ENCODE measurements at places on chromosomes 3 and 15. TPM values are rescaled to one million over a fixed set of nuclear protein-coding genes. Genes with fewer than 3 reads are reported as not detected.

Gene BOC
- 95.9 TPM for total RNA-seq

Gene CATSPER2
- total RNA-seq = 0.51 TPM

Gene SLC9C1
- total RNA-seq = 3.2 TPM

Gene APH1B
- 12.7 TPM for total RNA-seq

Gene SMAD6
- 9.0 TPM for total RNA-seq

Gene SAXO2
- total RNA-seq = 1.8 TPM

Gene APPL1
- 80.2 TPM for total RNA-seq

Gene TRIM59
- total RNA-seq = 24.3 TPM

Gene CLSTN2
- 20.1 TPM for total RNA-seq

Gene MESP1
- 0.31 TPM for total RNA-seq

GRCh38 chr3:178075344-178075743, 460.9 kb upstream of the KCNMB2 start:
- DNase-seq = no peak

DNA sequence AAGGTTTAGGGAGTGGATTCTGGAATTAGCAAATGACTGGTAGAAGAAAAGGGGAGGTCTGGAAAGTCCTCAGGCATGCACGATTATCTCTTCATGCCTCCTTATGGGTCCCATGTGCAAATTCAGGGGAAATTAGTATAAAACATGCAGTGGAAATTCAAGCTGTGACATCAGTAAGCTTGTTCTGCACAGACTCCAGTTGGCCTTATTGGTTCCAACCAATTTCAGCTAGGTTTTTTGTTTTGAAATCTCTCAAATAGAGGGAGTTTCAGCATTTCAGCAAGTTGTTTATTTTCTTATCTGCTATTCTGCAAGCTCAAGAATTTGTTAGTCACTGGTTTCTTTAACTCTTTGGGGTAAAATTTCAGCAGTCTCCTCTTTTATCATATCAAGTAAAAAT, 774 bp upstream of the TMCO5A start:
- no peak for DNase-seq

DNA sequence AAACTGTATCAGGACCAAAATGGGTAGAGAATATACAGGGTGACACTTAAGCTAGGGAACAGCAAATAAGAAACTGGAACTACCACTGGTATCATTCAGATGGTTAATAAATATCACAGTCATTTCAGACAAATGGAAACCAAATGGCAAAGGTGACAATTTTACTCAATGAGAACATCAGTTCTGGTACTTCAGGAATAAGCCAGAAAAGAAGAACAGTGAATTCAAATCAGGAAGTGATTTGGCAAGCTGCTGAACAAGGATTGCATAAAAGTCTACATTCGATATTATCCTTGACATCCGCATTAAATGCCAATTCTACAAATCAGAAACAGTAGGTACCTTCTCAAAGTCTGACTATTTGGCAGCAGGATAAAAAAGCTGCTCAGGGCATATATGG, 23.5 kb upstream of the STIMATE start:
- no peak for DNase-seq

- DNase-seq = no peak
These were observed 191.1 kb upstream of the TSC22D2 start for GRCh38 chr3:150216866-150217600.

DNA sequence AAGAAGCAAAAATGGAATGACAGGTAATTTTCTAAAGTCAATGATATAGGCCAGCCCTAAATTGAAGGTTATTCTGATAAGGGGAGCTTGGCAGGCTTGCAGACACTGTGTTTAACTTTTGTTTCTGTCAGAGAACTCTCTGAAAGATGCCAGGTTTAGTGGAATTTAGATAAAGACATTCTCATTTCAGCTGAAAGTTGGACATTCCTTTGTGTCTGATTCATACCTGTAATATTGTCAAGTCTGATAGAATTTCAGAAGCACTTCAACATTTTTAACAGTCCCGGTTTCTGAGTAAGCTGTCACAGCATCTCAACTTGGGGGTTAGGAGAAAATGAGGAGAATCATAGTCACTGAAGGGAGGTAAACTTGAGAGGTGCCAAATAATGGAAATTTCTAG, 84.0 kb downstream of the DIPK2A start:
- DNase-seq = no peak

DNA sequence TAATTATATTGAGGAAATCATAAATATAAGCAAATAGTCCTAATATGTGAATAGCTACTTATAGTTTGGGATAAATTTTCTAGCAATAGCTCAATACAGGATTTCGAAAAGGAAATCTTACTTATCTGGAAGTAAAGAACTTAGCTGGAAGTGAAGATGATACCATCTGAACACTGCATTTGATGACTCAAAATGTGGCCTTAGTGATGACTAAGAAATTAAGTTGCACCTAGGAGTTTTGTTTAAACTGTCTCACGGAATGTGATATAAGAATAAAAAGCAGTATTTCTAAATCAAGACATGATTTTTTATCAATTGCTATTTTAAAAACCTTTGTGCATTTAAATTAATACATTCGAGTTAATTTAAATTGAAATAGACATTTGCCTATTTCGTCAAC, 91.2 kb downstream of the EOMES start:
- DNase-seq = no peak

- no peak for DNase-seq
These were observed 2.9 kb upstream of the CTDSPL start for GRCh38 chr3:37858742-37859141.
